ENCODE measurements at places on chromosomes 4 and X. TPM values are rescaled to one million over a fixed set of nuclear protein-coding genes. Genes with fewer than 3 reads are reported as not detected.

GRCh38 chrX:100265179-100265578 lies 144.9 kb downstream of the PCDH19 start:
- no peak for DNase-seq

DNA sequence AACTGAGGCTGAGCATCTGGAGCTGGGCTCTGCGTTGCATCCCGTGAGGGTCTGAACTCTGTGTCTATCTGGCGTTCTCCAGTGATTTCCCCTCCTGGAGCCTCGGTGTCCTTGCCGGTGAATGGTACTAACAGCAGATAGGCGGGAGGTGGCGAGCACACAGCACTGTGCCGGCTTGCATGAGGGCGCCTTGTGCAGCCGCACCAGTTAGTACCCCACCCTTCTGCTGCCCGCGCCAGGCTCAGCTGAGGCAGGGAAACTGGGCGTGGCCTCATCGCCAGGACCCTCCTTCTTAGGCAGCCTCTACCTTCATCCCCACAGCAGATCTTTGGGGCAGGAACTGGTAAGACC lies 42.7 kb downstream of the SORCS2 start:
- no peak for DNase-seq

Gene RASGEF1B
- total RNA-seq: 0.15 TPM

DNA sequence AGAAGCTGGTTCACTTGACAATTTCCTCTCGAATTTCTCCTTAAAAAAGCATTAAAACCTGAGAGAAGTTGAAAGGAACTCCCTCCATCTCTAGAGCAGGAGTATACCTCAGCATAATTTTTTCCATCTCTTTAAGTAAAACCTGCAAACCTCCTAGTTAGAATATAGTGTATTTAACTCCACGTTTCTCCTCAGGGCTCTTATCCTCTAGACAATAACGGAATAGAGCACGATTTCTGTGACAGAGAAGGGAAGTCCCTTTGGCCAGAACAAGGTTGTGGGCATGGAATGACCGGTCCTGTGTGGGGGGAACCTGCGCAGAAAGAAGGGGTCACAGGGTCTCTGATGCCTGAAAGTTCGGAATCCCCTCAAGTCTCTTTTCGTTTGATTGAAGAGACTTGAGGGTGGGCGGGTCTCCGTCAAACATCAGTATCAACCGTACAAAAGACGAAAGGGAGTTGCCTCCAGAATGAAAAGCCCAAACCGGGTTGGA lies 697 bp downstream of the ZNF280C start:
- DNase-seq: no peak

DNA sequence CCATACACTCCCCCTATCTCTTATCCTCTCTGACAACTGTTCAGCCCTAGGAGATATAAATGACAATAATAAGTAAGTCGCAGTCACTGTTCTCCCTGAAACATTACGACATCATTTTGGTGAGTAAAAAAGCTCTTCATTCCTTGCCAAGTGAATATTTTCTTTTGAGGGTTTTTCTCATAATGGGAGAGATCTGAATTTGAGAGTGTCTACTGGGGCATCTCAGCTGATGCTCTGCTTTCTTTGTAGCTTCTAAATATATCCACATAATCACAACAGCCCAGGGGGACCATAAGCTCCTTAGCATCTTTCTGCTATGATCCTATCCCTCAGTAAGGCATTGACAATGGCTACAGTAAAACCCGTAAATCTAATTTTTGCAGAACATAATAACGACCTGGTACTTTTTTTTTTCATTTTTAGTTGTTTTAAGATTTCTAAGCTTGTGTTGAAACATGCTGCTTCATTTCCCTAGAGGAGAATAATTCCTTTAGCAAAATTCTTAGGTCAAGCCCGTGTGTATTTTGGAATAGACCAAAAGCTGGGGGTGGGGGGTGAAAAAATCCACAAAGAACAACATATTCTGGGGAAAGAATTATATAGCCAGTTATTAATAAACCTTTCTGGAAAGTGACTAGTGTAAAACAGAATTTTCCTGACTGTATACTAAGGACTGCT lies 78.1 kb upstream of the GPM6B start:
- no peak for DNase-seq

Gene FTHL17
- total RNA-seq: not detected

Gene RTL9
- total RNA-seq: 0.21 TPM
